Motor neuron (in vitro differentiated cells): ENCODE measurements at places on chromosomes 1 and 21. TPM values are rescaled to one million over a fixed set of nuclear protein-coding genes. Genes with fewer than 3 reads are reported as not detected.
A peak's percentile ranks its signal among the peaks of the same experiment; 100 is the strongest.

The TAF5L gene
- 17.2 and 19.3 TPM in 2 replicates for total RNA-seq

The MCOLN2 gene
- 2.5 and 4.9 TPM in 2 replicates for total RNA-seq

The KRTAP21-2 gene
- not detected in 2 replicates for total RNA-seq

The NUDT4B gene
- total RNA-seq: 1.2 and 2.0 TPM in 2 replicates

DNA sequence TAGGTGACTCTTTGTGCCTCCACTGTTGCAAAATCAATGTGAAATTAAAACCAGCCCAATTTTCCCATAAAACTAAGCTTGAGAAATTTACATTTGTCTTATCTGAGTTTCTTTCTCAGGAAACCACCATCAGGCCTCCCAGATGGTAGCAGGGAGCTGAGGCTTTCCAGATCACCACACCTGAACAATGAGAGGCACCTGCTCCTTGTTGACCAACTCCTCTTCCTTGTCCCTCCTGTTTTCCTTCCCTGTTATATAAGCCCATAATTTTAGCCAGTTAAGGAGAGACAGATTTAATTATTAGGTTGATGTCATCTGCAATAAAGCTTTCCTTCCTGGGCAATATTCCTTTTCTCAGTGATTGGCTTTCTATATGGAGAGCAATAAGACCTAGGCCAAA lies 32.0 kb upstream of the C1orf185 start:
- ATAC-seq: no peak

GRCh38 chr1:85135392-85135798 lies 65.4 kb downstream of the SYDE2 start:
- ATAC-seq: no peak

GRCh38 chr21:46092811-46093667 lies 4.9 kb upstream of the COL6A2 start:
- ATAC-seq: no peak

GRCh38 chr1:16209847-16210407 lies 2.5 kb downstream of the ARHGEF19 start:
- no peak for ATAC-seq

GRCh38 chr1:47227341-47228232 lies 4.4 kb downstream of the TAL1 start:
- ATAC-seq: no peak

GRCh38 chr21:25328736-25329135 lies 278.5 kb downstream of the MRPL39 start:
- no peak for ATAC-seq

DNA sequence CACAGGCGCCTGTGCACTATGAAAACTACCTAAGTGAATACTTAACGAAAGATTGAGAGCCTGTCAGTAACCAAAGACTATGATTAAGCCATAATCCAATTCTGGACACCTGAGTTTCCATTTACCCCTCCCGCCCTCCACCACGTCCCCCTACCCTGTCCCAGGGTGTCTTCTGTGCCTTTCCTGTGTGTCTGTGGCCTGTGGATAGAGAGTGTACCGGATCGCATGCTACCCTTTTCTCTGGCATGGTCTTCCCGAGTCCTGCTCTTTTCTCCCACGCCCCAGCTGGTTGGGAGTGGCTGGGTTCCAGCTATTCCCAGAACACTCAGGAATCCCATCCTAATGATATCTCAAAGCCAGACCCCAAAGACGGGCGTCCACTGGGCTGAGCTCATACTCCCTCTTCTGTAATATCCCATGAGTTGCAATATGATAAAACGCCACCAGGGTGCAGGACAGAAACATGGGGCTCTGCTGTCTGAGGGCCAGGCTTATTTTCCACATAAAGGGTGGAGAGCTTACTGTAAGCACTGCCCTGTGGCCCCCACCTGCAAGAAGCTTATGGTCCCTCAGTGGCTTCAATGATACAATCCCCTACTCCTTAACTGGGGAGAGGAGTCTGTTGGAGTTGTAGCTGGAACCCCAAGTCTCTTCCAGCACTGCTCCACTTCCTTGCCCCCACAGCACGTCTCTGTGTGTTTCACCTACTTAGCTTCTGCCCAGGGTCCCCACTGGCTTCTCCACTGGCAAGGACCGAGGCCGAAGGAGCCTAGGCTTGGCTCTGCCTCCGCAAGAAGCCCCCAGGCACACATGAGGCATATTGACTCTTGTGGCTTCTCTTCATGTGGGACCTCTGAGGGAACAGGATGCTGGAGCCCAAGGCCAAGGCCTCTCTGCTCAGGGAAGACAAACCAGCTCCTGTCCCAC lies 17.6 kb upstream of the ALX3 start:
- peak; percentile 86 for ATAC-seq

- peak; percentile 33 for ATAC-seq
Observed at GRCh38 chr1:161139766-161140165, 7.3 kb upstream of the DEDD start.

GRCh38 chr1:200392625-200393185 lies 17.1 kb downstream of the ZNF281 start:
- peak; percentile 57 for ATAC-seq

DNA sequence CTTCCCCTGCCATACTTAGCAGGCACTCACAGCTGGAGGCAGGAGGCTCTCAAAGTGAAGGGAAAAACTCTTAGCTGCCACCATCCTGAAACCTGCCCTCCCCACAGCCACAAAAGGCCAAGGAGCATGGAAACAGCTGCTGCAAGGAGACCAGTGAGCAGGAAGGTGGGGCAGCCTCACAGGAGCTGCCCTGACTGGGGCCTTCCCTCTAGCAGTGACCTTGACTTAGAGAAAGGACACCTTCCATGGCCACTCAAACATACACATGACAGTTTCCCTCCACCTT lies 126.3 kb downstream of the HIVEP3 start:
- no peak for ATAC-seq

DNA sequence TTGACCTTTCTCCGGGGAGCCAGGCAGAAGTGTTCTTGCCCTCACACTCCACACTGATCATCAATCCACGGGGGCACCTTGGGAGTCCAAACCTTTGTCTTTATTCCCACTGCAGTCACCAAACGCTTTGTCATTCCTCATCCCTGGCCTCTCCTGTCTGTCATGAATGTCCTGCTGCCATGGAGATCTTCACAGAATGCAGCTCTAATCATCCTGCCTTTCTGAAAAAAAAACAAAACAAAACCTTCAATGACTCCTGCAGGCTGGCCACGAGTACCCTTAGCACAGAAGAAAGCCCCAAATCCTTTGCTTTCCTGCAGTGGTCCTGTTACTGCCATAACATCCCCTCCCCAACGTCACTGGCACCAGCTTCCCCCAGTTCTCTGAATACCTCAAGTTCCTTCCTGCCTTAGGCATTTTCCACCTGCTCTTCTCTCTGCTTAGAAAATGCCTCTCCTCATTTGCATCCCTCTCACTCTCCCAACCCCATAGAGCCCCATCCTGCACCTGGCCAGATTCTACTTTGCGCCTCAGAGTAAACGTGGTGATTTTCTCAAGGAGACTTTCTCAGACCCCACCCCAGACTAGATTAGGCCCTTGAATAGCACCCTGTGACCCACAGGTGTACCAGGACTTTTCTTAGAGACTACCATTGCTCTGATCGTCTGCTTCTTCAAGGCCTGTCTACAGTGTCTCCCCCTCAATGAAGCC lies 131.2 kb downstream of the AK5 start:
- peak; percentile 81 for ATAC-seq

GRCh38 chr21:25459365-25459764 lies 147.9 kb downstream of the MRPL39 start:
- no peak for ATAC-seq

GRCh38 chr21:21971384-21971783 lies 973.2 kb downstream of the NCAM2 start:
- ATAC-seq: peak; percentile 62

DNA sequence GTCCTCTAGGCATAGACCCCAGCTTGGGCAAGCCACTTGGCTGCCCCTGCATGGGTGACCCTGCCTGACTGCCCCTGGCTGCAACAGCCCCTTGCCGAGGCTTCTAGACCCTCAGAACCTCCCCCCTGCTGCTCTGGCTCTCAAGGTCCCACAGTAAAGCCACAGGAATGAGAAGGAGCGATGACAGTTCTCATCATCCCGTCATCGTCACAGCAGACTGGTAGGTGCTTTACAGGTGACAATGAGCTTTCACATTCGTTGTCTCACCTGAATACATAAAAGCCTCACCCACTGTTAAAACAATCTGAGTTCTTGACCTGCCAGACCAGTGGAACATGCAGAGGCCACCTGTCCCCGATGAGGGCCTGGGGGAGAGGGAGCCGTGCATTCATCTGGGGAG lies 36.0 kb upstream of the GPR157 start:
- no peak for ATAC-seq

DNA sequence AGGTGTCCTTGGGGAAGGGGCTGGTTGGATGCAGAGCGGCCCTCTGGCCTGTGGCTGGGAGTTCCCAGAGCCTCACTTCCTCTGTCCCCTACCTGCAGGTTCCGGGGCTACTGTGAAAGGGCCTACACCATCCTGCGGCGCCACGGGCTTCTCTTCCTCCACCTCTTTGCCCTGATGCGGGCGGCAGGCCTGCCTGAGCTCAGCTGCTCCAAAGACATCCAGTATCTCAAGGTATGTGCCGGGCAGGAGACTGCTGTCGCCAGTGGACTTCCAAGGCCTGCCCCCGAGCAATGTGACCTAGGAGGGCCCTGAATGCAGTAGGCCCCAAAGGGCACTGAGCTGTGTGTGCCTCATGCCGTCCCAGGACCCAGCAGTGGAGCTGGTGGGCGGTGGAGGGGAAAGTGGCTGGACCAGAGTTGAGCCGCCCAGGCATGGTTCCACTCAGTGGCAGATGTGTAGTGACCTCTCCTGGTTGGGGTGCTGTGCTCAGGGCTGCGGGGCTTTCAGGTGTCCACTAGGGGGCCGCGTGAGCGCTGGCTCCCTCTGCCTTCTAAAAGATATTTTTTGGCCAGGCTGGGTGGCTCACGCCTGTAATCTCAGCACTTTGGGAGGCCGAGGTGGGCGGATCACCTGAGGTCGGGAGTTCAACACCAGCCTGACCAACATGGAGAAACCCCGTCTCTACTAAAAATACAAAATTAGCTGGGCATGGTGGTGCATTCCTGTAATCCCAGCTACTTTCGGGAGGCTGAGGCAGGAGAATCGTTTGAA lies 73.4 kb downstream of the PIK3CD start:
- peak; percentile 14 for ATAC-seq

DNA sequence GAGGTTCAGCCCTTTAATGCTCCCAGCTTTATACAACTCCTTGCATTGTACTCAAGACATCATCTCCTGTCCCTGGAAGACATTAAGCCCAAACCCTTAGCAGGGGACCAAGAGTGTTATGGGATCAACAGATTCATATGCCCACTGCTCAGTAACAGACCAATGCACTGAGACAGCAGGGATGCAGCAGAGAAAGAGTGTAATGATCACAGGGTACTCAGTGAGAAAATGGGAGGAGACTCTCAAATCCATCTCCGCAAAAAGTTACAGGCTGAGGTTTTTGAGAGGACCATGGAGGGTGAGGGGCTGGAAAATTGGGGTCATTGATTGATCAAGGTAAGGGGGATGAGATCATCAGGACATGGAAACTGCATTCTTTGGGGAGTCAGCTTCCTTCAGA lies 96.2 kb downstream of the MATN1 start:
- ATAC-seq: no peak

GRCh38 chr1:107451715-107452114 lies 310.9 kb downstream of the NTNG1 start:
- no peak for ATAC-seq

DNA sequence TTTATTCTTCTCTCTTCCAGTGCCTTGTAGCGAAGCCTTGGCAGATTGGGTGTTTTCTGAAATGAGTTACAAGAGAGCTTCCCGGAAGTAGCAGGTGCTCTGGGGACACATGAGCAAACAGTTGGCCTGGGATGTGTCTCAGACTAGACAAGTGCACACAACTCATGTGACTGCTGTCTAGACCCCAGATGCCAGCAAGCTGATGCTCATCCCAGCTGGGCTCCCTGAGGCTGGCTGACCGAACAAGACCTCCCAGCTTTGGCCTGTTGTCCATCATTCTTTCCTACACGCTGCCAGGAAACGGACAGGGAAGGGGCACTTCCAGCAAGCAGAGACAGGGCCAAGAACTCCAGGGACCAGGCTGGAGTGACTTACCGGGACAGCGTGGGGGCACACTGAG lies 18.7 kb upstream of the CSF1 start:
- ATAC-seq: peak; percentile 64

GRCh38 chr1:214043167-214043566 lies 55.4 kb downstream of the PROX1 start:
- ATAC-seq: no peak

- peak; percentile 50 for ATAC-seq
Observed at GRCh38 chr1:222275729-222276465, 272.0 kb downstream of the HHIPL2 start.

- no peak for ATAC-seq
Observed at GRCh38 chr1:17967623-17968255, 139.9 kb upstream of the IGSF21 start.

GRCh38 chr1:27116232-27116631 lies 38.7 kb downstream of the SLC9A1 start:
- ATAC-seq: no peak

- no peak for ATAC-seq
Observed at GRCh38 chr1:202081992-202082391, 40.7 kb upstream of the GPR37L1 start.

DNA sequence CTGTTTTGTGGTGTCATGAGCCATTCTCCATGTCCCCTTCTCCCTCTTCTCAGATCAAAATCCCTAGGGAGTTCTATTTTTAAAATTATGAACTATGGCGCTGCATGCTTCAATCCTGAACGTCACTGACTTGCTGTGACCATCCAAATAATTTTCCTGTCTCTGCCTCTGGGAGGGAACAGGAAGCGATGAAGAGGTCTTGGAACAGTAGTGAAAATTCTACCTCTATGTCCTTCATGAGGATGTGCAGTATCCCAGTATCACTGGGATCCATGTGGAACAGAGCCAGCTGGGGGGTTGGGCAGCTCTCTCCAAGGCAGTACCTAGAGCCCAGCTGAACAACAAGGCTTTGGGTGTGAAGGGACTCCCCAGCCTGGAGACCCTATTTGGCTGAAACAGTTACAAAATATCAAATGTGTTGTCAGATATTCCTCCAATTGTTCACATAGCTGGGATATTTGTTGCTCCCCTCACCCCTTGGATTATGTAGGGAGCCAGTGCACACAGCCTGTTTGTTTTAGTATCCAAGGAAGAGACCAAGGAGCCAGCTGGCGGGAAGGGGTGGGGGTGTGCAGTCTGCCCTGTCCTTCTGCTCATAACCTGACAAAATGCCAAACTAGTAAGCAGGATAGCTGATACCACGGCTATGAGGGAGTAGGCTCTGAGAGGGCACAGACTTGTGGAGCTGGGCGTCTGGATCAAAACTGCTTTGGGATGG lies 7.6 kb downstream of the DCLRE1B start:
- ATAC-seq: no peak

DNA sequence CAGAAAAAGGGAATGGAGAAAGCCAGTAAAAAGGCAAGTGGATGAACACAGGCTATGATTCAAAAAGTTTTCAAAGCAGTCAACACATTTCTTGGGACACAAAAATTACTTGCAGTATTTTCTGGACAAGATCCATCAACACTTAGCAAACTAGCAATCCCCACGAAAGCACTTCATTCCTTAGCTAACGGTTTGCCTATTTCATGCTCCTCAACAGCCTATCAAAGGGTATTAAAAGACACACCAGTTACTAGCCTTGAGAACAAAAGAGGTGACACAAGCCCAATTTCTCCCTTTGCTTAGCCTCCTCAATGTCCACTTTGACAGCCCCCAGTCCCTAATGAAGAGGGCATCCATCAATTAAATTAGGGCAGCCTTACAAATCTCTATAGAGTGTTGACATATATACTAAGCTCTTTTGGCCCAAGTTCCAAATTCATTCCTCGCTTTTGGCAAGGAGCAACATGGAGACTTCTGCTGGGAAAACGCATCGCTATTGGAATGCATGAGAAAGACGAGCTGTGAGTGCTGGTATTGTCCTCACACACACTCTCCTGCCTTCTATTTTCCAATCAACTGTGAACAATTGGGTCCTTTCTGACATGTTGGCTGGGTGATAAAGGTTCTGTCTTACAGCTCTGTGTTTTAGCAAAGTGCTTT lies 180.0 kb downstream of the TNR start:
- ATAC-seq: peak; percentile 33
